ENCODE measurements at places on chromosomes 4 and X.

DNA sequence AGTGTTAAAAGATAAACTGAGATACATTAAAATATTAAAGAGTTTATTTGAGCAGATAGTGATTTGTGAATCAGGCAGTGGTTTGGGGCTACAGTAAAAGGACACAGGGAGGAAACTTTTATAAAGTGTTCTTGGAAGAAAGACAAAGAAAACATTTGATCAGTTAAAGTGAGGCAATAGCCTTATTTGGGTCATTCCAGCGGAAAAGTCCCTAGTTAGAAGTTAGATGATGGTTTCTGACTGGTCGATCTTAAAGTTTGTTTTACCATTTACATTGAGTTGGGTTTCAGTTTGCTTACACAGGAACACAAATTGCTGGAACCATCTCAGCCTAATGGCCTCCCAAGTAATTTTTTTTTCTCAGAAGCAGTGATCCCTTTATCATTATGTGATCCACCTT is 69.7 kb downstream of the PPP1R2C start:
- DNase-seq, result no peak

DNA sequence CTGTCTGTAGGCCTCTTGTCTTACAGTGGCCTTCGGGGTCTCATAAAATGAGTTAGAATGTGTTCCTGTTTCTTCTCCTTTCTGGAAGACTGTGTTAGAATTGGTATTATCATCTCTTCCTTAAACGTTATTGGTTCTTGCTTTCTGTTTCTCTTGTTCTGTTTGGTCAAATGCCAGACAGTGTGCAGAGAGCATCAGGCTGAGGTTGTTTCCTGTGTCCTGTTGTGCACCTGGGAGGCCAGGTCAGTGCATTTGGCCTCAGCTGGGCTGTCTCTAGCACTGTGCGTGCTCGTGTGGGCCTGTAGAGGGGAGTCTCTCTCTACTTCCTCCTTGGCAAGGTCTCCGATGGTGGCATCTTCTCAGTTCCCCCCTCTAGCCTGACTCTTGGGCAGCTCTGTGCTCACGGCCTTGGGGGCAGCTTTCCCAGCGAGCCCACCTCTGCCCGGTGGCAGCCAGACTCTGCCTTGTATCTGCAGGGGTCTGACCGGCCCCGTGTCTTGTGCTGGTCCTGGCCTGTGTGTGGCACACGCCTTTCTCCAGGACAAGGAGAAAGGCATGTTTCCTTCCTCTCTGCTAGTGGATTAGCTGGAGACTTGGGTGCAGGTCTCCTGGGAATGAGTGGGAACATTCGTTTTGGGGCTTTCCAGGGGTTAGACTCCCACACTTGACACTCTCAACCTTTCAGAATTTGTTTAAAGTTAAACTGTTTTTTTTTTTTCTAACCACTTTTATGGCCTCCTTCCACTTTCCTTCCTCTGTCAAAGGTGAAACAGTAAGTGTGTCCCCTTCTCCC is 62.3 kb downstream of the FAM193A start:
- no peak for DNase-seq

DNA sequence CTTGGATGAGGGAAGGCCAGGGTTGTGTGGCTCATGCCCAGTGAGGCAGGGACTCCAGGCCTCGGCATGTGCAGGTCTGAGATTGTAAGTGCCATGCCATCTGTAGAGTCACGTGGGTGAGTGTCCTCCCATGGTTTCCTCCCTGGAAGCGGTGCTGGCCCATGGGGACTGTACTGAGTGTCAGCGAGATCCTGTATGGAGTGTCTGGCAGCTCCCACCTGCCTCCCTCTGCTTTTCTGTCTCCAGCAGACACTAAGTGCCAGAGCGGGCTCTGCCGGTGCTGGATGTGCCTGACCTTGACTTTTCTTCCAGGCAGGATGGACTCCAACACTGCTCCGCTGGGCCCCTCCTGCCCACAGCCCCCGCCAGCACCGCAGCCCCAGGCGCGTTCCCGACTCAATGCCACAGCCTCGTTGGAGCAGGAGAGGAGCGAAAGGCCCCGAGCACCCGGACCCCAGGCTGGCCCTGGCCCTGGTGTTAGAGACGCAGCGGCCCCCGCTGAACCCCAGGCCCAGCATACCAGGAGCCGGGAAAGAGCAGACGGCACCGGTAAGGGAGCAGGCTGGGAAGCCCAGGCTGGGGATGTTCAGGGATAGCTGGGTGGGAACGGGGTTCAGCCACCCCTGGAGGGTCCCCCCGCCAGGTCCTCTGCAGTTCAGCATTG is 7.6 kb downstream of the WFS1 start:
- no peak for DNase-seq

DNA sequence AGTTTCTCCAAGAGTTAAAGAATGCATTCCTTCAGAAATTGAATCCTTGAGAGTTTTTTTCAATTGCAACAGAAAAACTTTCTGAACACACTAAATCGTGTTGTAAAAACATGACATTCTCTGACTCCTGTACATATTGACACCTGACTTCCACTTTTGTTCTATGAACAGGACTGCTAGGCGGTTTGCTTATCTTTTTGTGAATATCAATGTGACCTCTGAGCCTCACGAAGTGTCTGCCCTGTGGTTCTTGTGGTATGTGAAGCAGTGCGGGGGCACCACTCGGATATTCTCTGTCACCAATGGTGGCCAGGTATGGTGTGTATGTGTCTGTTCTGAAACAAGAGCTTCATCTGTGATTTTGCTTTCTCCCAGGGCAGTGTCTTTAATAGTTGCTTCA is 71.9 kb downstream of the MAOA start:
- DNase-seq, result no peak

- no peak for DNase-seq
Observed at GRCh38 chr4:113708250-113708649, 53.3 kb downstream of the CAMK2D start.

- no peak for DNase-seq
Observed at GRCh38 chr4:156820931-156821330, 150.7 kb downstream of the PDGFC start.

- no peak for DNase-seq
Observed at GRCh38 chr4:14928035-14928434, 74.2 kb upstream of the CPEB2 start.

DNA sequence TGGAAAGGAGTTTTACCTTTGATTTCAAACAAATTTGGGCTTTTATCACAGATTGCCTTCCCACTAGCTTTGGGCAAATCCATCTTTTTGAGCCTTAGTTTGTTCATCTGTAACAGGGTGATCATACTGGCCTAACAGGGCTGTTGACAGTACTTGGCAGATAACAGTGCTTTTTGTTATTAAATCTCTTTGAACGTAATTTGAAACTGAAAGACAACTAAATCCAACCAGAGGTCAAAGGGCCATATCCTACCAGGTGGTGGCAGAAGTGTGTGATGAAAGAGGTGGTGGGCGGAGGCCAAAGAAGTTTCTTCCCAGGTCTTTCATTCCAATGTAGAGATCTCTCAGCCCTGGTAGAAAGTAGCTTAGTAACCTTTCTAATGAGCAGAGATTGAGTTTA is 35.2 kb upstream of the TADA2B start:
- DNase-seq, result no peak

GRCh38 chr4:111678908-111679307 is 466.3 kb upstream of the FAM241A start:
- no peak for DNase-seq

DNA sequence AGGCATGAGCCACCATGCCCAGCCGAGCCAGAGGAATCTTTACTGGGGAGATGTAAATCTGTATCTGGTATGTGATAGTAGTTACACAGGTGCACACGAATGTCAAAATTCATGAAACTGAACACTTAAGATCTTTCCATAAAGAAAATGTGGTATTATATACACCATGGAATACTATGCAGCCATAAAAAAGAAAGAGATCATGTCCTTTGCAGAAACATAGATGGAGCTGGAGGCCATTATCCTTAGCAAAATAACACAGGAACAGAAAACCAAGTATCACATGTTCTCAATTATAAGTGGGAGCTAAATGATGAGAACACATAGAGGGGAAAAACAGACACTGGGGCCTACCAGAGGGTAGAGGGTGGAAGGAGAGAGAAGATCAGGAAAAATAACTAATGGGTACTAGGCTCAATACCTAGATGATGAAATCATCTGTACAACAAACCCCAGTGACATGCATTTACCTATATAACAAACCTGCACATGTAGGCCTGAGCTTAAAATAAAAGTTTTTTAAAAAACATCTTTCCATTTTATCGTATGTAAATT is 7.8 kb downstream of the TMEM156 start:
- DNase-seq, result no peak

GRCh38 chr4:2824329-2824835 is 19.3 kb upstream of the ADD1 start:
- no peak for DNase-seq

DNA sequence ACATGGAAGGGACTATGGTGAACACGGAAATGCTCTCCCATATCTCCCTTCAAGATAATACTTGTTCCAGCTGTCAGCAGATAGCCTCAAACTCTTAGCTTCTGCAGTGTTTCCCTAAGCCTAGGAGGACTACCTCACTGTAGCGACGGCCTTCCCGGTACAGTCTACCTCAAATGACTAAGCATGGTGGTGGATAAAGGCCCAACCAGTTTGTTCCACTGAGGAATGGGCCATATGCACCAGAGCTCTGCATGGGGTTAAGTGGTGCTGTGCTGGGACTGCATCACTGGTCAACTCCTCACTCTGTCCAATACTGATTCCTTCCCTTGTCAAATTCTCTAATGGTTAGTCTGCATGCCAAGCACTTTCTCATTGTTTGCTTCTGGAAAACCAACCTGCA is 119.6 kb upstream of the GNPDA2 start:
- DNase-seq, result no peak

Measured in SIG-M5 (cell line).